ENCODE measurements at places on chromosomes 16 and 17.

DNA sequence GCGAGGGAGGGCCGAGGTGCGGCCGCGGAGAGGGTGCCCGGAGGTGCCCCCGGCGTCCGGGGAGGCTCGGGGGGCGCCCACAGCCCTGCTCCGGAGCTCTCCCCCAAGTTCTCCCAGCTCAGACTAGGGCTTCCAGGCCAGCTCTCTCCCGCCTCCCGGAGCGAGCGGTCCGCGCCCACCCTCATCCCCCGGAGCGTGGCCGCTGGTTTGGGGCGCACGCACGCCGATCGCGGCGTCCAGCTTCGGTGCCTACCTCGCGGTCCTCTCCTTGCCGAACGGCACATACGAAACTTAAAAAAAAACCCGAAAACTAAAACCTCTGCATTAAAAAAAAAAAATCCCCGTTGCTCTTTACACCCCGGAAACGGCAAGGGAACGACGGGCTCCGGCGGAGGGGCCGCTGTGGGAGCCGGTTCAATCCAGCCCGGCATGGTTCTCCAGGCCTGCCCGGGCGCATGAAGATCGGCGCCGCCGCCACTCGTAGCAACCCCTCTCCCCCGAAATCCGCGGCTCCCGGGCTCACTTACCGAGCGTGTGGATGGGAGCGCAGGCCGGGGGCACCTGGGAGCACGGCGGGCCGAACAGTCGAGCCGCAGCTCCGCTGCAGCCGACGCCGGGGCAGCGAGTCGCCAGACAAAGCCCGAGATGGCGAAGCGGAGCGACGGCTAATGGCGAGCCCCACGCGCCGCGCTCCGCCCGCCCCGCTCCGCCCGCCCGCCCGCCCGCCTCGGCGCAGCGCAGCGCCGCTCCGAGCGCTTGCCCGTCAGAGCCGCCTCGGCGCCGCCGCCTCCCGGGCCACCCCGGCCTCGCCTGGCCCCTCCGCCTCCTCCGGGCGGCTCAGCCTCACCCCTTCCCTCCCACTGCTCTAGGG is 973 bp upstream of the UBTF start:
- no peak for DNase-seq

GRCh38 chr16:85350973-85351372 is 238.7 kb upstream of the CIBAR2 start:
- DNase-seq = no peak

DNA sequence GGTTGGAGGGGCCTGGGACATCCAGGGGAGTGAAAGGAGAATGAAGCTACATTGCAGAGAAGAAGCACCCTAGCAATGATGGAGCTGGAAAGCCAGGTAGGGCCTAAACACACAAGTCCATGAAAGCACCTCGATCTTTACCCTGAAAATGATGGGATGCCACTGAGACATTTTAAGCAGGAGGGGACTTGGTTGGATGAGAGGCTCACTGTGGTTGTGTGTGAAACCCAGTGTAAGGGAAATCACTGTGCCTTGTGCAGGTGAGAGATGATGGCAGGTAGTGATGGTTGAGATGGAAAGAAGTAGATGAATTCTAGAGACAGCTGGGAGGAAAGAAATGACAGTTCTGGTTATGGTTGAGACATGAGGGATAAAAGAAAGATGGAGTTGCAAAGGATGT is 132.9 kb upstream of the CACNG3 start:
- DNase-seq = no peak

DNA sequence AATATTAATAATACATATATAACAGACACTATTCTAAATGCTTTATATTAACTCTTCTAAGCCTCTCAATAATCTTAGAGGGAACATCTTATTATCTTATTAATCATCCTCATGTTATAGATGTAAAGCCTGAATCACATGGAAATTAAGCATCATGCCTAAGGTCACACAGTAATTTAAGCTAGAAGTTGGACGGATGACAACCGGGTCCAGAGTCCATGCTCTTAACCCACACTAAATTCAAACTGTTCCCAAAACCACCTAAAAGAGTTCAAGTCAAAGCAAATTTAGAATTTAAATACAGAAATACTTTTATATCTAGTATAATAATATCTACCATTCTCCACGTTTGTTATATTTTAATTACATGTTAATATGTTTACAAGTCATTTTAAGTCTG is 193.3 kb downstream of the CEP112 start:
- DNase-seq = no peak

- no peak for DNase-seq
These were observed 81.3 kb downstream of the ADCY9 start for GRCh38 chr16:4034963-4035362.

GRCh38 chr16:12459391-12460063 is 344.2 kb downstream of the CPPED1 start:
- DNase-seq = no peak

DNA sequence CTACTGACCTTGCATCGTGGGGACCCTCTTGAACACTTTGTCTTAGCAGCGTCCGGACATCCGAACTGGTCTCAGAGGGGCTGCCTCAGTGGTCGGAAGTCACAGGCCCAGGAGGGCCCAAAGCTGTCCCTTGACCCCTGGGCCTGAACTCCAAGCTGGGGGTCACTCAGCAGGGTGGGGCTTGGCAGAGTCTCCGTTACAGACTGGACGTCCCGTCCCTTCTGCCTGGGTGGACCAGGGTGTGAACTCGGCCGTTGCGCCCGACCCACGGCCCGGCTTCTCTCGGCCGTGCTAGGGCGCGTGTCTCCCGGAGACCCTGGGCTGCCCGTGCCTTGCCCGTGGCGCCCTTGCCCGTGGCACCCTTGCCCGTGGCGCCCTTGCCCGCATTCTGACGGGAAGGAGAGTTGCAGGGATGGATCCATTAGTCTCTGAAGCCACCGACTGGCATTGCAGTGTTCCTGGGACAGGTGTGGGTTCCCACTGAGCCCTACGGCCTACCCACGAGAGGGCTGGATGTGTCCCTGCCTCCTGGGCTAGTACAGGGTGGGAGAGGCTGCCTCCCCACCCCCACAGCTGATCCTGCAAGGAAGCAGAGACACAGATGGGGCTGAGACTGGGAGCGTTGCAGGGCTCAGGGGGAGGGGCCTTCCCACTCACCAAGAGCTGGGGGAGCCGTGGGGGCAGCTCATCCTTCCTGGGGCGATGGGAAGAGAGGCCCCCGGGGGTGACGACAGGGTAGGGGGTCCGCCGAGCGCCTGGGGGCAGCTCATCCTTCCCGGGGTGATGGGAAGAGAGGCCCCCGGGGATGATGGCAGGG is 4.9 kb downstream of the CACNA1H start:
- no peak for DNase-seq

- DNase-seq = no peak
These were observed 191.4 kb downstream of the ZNF423 start for GRCh38 chr16:49664221-49665215.

DNA sequence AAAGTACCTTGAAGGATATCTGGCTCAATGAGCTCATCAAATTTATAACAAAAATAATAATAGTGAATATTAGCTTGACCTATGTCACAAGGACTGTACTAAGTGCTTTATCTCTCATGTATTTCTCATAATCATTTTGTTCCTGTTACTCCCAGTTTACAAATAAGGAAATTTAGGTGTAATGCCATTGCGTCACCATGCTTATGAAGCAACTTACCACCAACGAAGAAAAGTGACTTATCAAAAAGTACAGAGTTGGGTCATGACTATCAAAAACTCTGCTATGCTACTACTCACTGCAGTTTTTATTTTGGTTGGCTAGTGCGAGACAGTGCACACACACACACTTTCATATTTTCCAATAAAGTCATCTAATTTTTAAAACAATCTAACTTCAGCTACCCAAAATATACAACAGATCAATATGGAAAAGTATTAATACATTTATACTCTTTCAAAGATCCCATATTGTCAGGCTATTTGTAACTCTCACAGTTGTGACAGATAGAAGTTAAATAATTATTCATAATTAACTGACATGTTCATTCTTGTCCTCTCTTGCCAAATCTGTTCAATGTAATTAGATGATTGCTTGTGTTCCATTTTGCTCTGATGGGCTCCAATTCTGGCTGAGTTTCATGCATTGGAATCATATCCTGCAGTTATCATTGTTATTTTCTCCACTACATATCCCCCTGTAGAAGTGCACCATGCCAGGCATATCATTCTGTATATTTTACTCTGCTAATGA is 119.4 kb downstream of the KCNJ2 start:
- no peak for DNase-seq

GRCh38 chr17:17959520-17960361 is 12.5 kb downstream of the TOM1L2 start:
- no peak for DNase-seq

GRCh38 chr16:4404247-4404966 is 12.0 kb downstream of the CORO7 start:
- no peak for DNase-seq

DNA sequence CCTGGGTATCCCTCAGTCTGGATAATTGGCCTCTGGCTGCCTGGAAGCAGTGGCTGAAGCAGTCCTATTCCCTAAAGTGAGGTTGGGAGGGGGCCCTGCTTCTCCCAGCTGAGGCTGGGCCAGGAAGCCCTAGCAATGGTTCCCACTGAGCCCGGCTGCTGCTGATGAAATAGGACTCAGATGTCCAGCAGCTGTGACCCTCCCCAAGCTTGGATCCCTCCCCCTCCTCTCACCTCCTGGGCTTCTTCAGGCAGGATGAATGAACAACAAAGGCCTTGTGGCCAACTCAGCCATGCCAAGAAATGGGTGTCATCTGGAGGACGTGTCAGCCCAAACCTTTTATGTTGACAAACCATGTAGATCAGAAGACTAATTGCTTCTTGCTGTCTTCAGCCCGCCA is 42.0 kb downstream of the AXIN2 start:
- no peak for DNase-seq

GRCh38 chr17:43616029-43616351 is 45.7 kb downstream of the MEOX1 start:
- DNase-seq = no peak

- no peak for DNase-seq
These were observed 222.4 kb upstream of the AXIN2 start for GRCh38 chr17:65783845-65784334.

GRCh38 chr16:30368122-30368791 is 2.0 kb downstream of the TBC1D10B start:
- DNase-seq = no peak

DNA sequence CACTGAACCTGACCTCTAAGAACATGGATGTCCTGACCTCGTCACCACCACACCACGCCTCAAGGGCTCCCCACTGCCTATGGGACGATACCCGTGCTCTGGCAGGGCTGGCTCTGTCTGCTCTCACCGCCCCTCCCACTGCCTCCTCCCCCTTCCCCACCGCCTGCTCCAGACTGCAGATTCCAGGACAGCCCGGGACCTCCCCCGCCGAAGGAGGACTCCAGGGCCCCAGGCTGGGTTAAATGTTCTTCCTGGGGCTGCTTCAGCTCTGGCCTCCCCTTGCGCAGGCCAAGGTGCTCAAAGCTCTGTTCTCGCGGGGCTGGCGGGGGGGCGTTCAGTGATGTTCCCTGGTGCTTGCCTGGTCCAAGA is 3.1 kb downstream of the NPW start:
- no peak for DNase-seq

DNA sequence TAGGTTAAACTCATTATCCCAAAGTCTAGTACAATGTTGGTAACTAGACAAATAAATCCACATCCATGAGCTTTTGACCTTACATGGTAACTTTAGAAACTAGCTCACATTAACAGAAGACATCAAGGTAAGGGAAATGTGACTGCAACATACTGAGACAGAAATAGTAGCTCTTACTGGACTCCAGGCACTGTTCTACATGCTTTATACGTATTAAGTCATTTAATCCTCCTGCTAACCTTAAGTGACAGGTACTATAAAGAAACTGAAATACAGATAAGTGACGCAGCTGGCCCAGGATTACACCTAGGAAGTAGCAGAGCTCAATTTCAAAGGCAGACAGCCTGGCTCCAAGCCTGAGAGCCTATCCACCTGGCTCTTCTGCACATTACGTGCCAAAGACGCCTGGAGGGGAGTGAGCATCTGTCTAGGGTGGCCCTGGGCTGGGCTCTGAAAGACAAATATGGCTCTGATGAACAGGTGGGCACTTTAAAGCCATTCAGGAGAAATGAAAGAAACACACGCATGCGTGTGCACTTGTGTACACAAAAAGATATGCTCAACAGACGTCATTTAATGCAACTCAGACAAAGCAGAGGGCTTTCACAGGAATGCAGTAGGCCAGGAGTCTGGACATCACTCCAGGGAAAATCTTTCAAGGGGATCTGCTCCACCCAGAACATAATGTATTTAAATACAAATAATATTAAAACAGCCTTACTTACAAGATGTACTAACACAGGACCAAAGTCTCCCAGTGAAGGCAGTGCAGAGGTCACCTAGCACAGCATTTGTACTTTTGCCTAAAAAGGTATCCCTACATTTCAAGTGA is 4.4 kb downstream of the ZC3H7A start:
- DNase-seq = no peak

DNA sequence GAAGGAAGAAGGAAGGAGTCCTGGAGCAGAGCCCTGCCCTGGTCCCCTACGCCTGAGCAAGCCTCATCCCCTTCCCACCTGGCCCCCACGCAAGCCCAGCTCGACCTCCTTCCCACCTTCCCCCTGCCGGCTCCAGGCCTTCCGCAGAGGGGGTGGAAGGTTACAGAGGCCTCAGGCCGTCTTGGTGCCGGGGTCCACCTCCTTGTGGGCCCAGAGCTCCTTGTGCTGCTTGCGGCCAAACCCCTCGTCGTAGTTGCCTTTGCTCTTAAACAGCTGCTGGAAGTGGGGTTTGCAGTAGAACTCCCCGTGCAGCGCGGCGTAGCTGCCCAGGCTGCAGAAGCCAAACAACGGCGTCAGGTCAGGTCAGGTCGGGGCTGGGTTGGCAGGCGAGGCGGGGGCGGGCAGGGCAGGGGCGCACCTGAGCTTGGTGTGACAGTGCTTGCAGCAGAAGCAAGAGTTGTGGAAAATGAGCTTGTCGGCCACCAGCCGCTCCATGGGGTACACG is 1.5 kb downstream of the LIMD2 start:
- DNase-seq = no peak

- no peak for DNase-seq
These were observed 18.6 kb downstream of the CREBBP start for GRCh38 chr16:3861808-3862451.

GRCh38 chr16:63467513-63467912 is 1431.3 kb upstream of the CDH8 start:
- no peak for DNase-seq

GRCh38 chr17:55453839-55454557 is 32.4 kb upstream of the MMD start:
- DNase-seq = no peak

DNA sequence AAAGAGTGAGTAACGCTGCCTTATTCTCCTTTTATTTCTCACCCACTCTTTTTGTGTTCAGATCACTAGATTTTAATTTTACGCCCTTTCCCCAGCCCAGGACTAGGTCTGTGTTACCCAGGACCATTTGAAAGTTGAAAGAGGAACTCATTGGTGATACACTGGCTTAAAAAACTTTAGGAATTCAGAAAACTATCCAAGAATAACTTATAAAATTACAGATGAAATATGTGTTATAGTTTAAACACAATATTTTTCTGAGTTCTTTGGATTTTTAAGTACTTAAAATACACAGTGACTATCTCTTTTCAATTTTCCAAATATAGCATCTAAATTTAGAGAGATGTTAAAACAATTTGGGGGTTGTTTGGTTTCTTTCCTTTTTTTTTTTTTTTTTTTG is 385.2 kb downstream of the CDH13 start:
- DNase-seq = no peak

GRCh38 chr17:28972437-28972836 is 21.1 kb upstream of the PHF12 start:
- DNase-seq = no peak
